Activated T-cell treated with anti-CD3 and anti-CD28 coated beads, Interleukin-2, amount 50 U/mL, for 72 hours (primary cell): ENCODE measurements at places on chromosomes 2 and 18.
A peak's percentile ranks its signal among the peaks of the same experiment; 100 is the strongest.

DNA sequence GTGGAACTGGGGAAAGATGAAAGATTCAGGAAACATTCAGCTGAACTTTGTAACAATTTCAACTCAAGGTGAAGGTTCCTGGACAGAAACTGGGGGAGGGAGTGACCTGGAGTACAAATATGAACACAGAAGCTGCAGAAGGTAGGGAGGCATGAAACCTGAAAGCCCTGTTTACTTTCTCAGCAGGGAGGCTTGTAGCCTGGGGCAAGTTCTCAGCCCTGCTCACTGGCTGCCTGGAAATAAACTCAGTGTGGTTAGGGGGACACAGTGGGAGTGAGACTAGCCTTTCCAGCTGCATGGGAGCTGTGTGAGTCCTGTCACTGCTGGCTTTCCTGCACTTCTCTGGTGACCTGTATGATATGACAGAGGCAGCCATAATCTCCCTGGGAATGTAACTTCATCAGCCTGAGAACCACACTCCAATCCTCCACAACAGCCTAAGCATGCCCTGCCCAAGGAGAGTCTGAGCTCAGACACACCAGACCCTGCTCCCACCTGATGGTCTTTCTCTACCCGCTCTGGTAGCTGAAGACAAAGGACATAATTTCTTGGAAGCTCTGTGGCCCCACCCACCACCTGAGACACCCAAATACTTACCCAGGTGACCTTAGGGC lies 77.0 kb downstream of the ZSWIM2 start:
- DNase-seq = no peak

DNA sequence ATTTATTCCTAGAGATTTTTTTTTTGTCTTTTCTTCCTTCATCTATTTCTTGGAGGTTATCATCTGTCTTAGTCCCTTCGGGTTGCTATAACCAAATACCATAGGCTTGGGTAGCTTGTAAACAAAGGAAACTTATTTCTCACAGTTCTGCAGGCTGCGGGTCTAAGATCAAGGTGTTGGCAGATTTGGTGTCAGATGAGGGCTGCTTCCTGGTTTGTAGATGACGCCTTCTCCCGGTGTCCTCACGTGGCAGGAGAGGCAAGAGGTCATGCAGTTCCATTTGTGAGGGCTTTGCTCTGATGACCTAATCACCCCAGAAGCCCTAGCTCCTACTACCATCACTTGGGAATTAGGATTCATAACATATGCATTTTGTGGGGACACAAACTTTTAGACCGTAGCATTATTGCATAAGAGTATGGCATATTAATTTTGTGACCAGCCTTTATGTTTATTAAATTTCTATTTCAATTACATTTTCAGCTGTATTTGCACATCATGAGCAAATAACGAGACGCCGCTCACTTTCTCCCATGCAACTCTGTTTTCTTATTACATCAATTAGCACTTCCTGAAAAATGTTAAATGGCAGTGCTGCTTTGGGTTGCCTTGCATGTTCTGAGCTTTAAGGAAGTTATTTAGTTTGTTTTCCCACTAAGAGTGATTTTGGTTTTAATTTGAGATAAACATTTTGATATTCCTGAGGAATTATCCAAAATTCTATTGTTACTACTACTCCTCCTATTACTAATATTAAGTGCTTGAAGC lies 246.4 kb upstream of the HDAC4 start:
- DNase-seq = no peak

DNA sequence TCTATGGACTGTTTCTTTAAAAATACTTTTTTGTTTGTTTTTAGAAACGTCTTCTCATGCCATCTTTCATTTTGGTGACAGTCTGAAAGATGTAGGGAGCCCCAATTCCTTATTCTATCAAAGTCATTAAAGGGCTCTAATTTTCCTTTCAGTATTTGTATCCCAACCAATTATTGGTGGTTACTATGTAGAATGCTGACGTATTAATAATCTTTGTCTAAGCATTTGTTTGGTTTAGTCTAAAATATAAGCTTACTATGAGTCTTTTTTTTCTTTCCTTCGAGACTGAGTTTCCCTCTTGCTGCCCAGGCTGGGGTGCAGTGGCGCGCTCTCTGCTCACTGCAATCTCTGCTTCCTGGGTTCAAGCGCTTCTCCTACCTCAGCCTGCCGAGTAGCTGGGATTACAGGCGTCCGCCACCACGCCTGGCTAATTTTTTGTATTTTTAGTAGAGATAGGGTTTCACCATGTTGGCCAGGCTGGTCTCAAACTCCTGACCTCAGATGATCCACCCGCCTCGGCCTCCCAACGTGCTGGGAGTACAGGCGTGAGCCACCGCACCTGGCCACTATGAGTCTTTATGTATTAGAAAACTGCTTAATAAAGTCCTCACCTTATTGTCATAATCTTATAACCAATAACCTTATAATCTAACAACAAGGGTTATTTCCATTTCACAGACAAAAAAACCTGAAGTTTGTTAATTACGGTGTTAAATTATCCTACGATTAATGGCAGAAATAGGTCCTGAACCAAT lies 849 bp upstream of the VRK2 start:
- no peak for DNase-seq

GRCh38 chr2:75233965-75234364 lies 34.6 kb upstream of the TACR1 start:
- no peak for DNase-seq

DNA sequence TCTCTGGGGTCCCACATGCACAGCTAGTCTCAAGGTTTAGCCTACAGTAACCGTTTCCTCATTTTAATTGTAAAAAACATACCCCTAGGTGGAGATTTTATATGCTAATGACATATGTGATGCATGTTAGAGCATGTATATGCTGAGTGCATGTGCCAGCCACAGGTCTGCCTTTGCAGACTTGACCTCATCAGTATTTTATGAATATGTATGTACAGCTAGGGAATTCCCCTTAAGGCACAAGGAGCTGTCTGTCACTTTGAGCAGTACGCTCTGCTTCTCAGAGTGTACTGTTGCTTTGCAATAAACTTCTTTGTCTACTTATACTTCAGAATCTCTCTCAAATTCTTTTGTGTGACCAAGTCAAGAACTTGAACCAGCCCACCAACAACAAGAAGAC lies 131.2 kb upstream of the ERBB4 start:
- no peak for DNase-seq

GRCh38 chr2:177289824-177290628 lies 25.5 kb upstream of the NFE2L2 start:
- DNase-seq = peak; percentile 24
